ENCODE measurements at places on chromosomes 12 and 14. TPM values are rescaled to one million over a fixed set of nuclear protein-coding genes. Genes with fewer than 3 reads are reported as not detected.
A peak's percentile ranks its signal among the peaks of the same experiment; 100 is the strongest.

The ACRBP gene
- 3.5 TPM for total RNA-seq

DNA sequence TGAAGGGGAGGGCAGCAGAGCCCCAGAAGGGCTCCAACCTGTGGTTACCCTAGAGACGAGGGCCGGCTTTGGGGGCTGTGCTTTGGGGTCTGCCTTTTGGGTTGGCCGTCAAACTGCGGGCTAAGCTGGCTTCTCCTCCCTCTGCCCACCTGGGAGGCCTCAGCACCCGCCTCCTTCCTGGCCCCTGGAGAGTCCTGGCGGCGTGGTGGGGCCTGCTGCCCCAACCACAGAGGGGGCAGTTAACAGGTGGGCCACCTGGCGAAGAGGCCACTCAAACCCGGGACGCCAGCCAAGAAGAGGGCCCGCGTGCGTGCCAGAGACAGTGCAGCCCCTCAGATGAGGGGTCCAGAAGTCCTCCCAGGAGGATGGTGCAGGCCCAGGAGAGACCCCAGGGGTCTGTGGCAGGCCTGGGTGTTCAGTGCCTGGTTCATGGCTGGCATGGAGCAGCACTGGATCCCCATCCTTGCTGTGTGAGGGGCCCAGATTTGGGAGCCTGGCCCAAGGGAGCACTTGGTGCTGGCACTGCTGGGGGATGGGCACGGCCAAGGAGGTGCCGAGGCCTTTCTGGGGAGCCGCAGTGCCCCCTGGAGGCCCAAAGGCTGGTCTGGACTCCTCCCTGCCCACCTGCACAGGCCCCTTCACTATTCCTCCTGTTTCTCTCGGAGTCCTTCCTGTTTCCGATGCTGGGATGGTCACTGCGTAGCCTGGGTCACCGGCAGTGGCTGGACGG, 48.8 kb downstream of the LRCOL1 start:
- H3K27me3 ChIP-seq, result no peaks in the 10 kb centered on the region
- H3K4me3 ChIP-seq, result peak overlapping the region; percentile 81
- peaks cover 5% of the 10 kb centered on the region for H3K36me3 ChIP-seq
- peak overlapping the region; percentile 47 for H3K27ac ChIP-seq
- H3K4me1 ChIP-seq, result peaks cover 17% of the 10 kb centered on the region

- no peak for DNase-seq
- peaks cover 30% of the 10 kb centered on the region for H3K27me3 ChIP-seq
- H3K4me3 ChIP-seq, result no peak overlapping the region
- no peaks in the 10 kb centered on the region for H3K36me3 ChIP-seq
- H3K4me1 ChIP-seq, result peaks cover 11% of the 10 kb centered on the region
Observed at GRCh38 chr12:5301539-5301938, 130.4 kb upstream of the NTF3 start.

DNA sequence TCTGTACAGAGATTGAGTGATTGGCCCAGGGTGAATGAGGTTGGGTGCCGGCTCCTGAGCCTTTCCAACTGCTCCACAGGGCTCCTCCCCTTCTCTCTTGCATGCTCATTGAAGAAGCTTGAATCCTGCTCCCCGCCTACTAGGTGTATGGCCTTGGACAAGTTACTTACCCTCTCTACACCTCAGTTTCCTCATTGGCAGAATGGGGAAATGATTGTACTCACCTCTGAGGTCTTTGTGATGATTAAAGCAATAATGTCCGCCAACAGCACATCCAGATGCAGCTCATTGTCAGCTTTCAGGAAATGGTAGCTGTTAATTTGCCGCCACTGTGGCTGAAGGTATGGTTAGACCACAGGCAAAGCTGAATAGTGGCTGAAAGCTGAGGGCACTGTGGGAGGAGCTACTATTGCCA, 174.1 kb downstream of the CRADD start:
- no peak for DNase-seq
- H3K4me3 ChIP-seq, result no peak overlapping the region
- no peaks in the 10 kb centered on the region for H3K36me3 ChIP-seq
- no peaks in the 10 kb centered on the region for H3K27me3 ChIP-seq

The CABP1 gene
- total RNA-seq, result 1.1 TPM

The ACTN1 gene
- 166 TPM for total RNA-seq

The TRAF3 gene
- 26.9 TPM for total RNA-seq

DNA sequence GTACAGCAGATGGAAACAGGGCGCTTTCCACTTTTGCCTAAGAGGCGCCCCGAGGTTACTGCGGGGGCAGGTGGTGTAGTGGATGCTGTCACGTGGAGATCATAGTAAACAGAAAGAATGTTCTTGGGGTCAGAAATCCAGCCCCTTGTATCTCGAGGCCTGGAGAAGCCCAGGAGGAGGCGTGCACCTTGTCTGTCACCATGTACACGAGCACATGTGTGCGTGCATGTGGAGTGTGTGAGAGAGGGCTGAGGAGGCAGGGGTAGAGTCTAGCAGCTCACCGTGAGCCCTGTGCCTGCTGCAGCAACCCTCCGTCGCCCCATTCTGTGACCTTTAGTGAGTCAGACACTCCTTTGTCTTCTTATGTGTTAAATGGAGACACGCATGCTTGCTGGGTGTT, 59.0 kb downstream of the CACNA1C start:
- DNase-seq, result no peak
- no peaks in the 10 kb centered on the region for H3K27me3 ChIP-seq
- peaks cover 6% of the 10 kb centered on the region for H3K36me3 ChIP-seq
- no peak overlapping the region for H3K4me3 ChIP-seq

GRCh38 chr12:20245491-20245890, 122.8 kb upstream of the PDE3A start:
- H3K4me1 ChIP-seq, result peaks cover 4% of the 10 kb centered on the region
- H3K27me3 ChIP-seq, result no peaks in the 10 kb centered on the region
- peaks cover 2% of the 10 kb centered on the region for H3K36me3 ChIP-seq
